NCI-H226 (cell line): ENCODE measurements at places on chromosomes 6 and 20.

GRCh38 chr6:88967891-88968290, 4.5 kb upstream of the RNGTT start:
- no peak for DNase-seq

GRCh38 chr6:148455225-148455624, 112.6 kb downstream of the SASH1 start:
- DNase-seq: no peak

- no peak for DNase-seq
Observed at GRCh38 chr20:57481281-57481711, 43.6 kb downstream of the CTCFL start.

GRCh38 chr20:63772781-63773518, 33.4 kb downstream of the SLC2A4RG start:
- no peak for DNase-seq

GRCh38 chr6:134199848-134200606, 117.9 kb downstream of the SGK1 start:
- no peak for DNase-seq
